ENCODE measurements at places on chromosomes 11 and 22. TPM values are rescaled to one million over a fixed set of nuclear protein-coding genes. Genes with fewer than 3 reads are reported as not detected.

Gene TMEM225
- total RNA-seq, result not detected

DNA sequence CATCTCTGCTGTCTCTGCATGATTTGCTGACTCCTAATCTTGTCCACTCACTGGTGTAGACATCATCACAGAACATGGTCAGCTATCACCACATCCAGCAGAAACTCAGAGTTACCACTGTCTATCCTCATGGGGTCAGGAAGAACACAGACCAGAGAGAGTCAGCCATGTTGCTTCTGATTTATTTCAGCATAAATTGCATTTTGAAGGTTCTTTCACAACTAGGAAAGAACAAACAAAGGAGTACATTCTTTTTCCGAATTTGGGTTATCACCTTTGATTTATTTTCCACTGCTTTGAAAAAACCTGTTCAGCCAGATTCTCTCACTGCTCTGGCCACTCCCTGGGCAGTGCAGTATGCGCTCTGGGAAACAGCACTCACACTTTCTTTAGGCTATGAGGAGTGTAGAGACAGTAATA lies 172.0 kb upstream of the MTMR2 start:
- DNase-seq, result no peak
- peak overlapping the region; percentile 77 for H3K27ac ChIP-seq
- H3K27me3 ChIP-seq, result no peaks in the 10 kb centered on the region
- peaks cover 50% of the 10 kb centered on the region for H3K4me1 ChIP-seq
- peaks cover 20% of the 10 kb centered on the region for H3K36me3 ChIP-seq

DNA sequence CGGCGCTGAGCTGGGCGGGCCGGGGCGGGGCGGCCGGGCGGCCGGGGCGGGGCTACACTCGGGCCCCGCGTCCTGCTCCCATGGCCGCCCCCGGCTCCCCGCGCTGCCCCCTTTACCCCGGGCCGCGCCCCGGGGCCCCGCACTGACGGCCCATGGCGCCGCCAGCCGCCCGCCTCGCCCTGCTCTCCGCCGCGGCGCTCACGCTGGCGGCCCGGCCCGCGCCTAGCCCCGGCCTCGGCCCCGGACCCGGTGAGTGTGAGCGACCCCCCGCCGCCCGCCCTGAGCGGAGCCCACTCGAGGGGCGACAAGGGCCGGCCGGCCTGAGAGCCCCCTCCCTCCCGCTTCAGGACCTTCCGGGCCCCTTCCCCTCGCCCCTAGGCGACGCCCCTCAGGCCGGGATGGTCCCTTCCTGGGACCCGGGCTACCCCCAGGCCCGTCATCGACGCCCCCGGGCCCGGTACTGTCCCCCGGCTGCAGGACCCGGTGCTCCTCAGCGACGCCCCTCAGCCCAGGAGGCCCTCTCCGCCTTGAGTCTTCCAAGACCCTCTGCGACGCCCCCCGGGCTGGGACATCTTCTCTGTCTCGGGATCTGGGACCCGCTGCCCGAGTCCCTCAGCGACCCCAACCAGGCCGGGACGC lies at the start of gene KREMEN1:
KREMEN1 (plus strand) TSS at position 57 of the 639 bp plus-strand sequence; CDS start at position 153, 96 bp downstream.
- no peaks in the 10 kb centered on the region for H3K27me3 ChIP-seq
- H3K36me3 ChIP-seq, result no peaks in the 10 kb centered on the region
- H3K27ac ChIP-seq, result peak within 1 kb of the TSS; percentile 94
- peaks cover 61% of the 10 kb centered on the region for H3K4me1 ChIP-seq

DNA sequence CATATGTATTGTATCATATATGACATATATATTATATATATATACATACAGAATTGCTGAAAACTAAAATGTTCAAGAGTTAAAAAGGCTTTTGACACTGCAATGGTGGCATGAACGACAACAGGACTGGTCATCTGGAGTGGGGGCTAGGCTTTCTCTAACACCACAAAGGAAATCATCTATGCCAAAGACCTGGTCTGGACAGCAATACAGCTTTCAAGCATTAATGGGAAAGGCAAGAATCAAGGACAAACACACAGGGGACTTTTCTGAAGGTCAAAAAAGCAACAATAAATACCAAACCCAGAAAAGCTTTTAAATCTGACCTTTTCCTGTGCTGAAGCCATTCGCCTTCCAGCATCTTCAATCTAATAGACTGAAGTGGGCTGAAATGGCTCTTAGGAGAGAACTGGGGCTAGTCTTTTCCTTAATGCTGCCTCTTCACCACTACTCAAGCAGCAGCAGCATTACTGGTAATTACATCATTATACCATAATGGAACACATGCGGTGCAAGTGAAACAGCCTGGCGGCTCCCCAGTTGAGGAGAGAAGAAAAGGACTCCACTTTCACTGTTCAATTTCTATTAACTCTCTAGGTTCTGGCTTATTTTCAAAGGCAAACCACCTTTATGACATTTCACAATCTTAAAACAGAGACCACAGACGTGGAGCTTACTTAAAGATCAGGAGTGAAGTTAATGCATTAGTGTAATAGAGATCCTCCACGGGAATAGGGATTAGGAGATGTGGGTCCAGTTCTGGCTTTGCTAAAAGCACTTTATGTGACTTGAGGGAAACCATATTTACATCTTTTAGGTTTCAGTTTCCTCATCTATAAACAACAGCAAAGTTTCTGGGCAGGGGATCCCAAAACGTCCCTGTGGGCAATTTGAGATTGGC lies 63.0 kb downstream of the GAB2 start:
- H3K27me3 ChIP-seq, result no peaks in the 10 kb centered on the region
- H3K27ac ChIP-seq, result no peak overlapping the region
- H3K36me3 ChIP-seq, result no peaks in the 10 kb centered on the region
- peaks cover 36% of the 10 kb centered on the region for H3K4me1 ChIP-seq

DNA sequence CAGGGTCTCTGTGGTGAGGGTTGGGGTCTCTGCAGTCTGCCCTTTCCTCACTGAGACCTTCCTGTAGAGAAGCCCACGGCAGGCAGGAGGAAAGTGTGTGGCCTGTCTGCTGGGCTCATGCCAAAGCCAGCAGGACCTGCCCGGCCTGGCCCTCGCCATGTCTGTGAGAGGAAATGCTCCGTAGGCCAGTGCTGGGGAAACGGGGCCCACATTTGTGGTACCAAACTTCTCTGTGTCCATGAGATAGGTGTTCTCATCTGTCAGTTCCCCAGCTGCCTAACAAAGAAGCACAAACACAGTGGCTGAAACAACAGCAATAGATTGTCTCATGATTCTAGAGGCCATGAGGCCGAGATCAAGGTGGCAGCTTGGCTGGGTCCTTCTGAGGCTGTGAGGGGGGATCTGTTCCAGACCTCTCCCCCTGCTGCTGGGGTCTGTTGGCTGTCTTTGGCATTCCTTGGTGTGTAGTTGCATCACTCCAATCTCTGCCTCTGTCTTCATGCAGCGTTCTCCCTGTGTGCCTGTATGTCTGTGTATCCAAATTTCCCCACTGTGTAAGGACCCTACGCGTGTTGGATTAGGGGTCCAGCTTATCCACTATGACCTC lies 772.5 kb downstream of the TBC1D22A start:
- no peak overlapping the region for H3K27ac ChIP-seq
- H3K27me3 ChIP-seq, result peaks cover 3% of the 10 kb centered on the region
- no peak overlapping the region for H3K4me3 ChIP-seq
- H3K36me3 ChIP-seq, result no peaks in the 10 kb centered on the region
- no peak for DNase-seq

GRCh38 chr11:98836156-98836555 lies 184.6 kb upstream of the CNTN5 start:
- H3K4me1 ChIP-seq, result no peaks in the 10 kb centered on the region
- H3K27ac ChIP-seq, result no peak overlapping the region
- DNase-seq, result no peak
- H3K4me3 ChIP-seq, result no peak overlapping the region

DNA sequence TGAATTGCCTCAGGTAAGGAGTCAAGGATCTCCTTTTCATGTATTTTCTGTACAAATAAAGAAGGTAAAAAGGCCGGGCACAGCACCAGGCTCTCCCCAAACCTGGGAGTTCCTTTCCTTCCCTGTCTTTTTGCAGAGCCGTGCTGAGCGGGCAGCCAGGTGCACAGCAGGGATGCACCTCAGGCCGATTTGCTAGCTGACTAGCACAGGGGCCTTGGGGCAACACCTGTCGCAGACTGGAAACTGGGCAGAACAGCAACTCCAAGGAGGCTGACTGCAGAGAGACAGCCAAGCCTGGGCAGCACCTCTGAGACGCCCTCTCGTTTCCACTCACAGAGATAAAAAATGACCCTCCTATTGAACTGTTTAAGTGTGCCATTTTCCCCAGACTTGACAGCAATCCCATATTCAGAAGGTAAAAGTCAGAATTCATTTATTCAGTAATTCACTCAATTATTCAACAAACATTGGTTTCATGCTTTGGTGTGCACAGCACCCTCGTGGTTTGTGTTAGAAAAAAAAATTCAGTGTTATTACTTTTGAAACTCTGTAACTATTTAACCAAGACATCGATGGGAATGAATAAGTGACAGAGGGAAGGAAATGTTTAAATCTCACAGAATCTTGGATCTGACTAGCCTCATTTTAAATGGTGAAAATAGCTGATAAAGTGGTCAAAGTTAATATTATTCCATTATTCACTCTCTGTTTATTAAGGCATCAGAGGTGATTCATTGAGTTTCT lies 120.9 kb downstream of the GALNT18 start:
- no peak overlapping the region for H3K27ac ChIP-seq
- H3K36me3 ChIP-seq, result no peaks in the 10 kb centered on the region
- H3K27me3 ChIP-seq, result no peaks in the 10 kb centered on the region
- DNase-seq, result no peak
- H3K4me3 ChIP-seq, result no peak overlapping the region

GRCh38 chr11:34345991-34346480 lies 11.8 kb downstream of the ABTB2 start:
- H3K36me3 ChIP-seq, result no peaks in the 10 kb centered on the region
- H3K4me1 ChIP-seq, result peaks cover 61% of the 10 kb centered on the region
- no peaks in the 10 kb centered on the region for H3K27me3 ChIP-seq

DNA sequence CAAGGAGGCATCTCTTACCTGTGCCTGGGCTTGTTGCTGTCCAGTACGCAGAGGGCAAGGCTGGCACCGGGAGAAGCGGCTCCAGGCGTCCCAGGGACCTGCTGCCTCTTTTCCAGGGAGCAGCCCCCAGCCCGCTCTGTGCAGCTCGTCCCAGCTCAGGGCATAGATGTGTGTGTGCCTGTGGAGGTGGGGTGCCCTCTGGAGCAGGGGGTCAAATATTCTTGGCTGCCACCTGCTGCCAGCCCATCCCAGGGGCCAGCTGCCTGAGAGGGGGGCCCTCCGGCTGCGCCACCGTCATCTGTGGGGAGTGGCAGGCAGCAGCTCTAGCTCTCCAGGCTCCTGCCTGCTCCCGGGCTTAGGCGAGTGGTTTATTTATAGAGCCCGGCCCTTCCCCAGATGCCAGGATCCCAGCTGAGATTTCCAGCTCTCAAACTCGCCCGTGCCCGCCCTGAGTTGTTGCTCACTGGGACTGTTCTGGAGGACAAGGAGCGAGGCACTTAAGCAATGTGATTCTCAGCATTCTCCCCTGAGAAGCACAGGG lies 87.5 kb downstream of the RTL6 start:
- peaks cover 7% of the 10 kb centered on the region for H3K4me1 ChIP-seq
- no peak for DNase-seq
- H3K36me3 ChIP-seq, result no peaks in the 10 kb centered on the region
- H3K27ac ChIP-seq, result no peak overlapping the region

GRCh38 chr22:38218661-38219622 lies 17.1 kb downstream of the MAFF start:
- H3K4me3 ChIP-seq, result no peak overlapping the region
- H3K27ac ChIP-seq, result peak overlapping the region; percentile 77
- peaks cover 66% of the 10 kb centered on the region for H3K4me1 ChIP-seq
- no peaks in the 10 kb centered on the region for H3K27me3 ChIP-seq

GRCh38 chr11:72871119-72871518 lies 56.9 kb downstream of the ATG16L2 start:
- no peaks in the 10 kb centered on the region for H3K36me3 ChIP-seq
- no peaks in the 10 kb centered on the region for H3K27me3 ChIP-seq
- no peaks in the 10 kb centered on the region for H3K4me1 ChIP-seq
- no peak overlapping the region for H3K27ac ChIP-seq

DNA sequence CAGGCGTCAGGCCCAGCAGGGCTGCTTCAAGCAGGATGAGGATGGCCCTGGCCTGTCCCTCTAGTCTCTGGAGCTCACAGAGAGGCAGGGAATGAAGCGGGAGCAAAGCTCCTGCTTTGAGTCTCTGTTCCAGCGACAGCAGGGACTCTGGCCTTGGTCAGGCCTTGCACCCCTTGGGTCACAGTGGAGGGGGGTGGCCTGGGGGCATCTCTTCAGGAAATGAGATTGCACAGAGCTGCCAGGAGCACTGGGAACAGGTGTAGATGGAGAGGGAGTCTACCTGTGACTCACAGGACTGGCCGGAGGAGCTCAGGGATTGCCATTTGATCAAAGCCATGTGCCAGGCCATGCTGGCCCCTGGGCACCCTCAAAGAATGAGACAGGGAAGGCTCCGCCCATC lies 1.6 kb downstream of the ANO1 start:
- H3K4me1 ChIP-seq, result peaks cover 45% of the 10 kb centered on the region
- H3K27me3 ChIP-seq, result peaks cover 37% of the 10 kb centered on the region
- peak overlapping the region; percentile 20 for H3K27ac ChIP-seq
- DNase-seq, result no peak
- peak overlapping the region; percentile 49 for H3K4me3 ChIP-seq

DNA sequence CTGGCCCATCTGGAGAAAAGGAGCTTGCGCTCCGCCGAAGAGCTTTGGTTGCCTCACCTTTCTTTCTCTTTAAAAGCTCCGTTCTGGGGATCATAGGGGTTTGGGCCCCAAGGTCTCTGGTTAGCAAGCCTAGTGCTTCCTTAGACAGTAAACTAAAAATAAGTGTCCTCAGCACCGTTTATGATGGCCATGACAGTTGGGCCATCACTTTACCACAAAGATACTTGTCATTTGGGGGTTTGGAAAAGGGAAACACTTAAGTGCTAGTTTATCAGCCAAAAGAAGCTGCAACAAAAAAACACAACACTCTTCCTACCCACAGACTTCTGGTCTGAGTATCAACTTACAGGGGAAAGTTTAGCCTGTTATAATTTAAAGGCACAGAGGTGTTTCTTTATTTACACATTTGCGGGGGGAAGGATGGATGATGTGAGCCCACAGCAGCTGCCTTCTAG lies 88.4 kb upstream of the CD44 start:
- peaks cover 11% of the 10 kb centered on the region for H3K4me1 ChIP-seq
- DNase-seq, result no peak
- H3K36me3 ChIP-seq, result no peaks in the 10 kb centered on the region
- H3K4me3 ChIP-seq, result no peak overlapping the region

GRCh38 chr11:120167659-120168058 lies 29.7 kb upstream of the TRIM29 start:
- peaks cover 28% of the 10 kb centered on the region for H3K4me1 ChIP-seq
- no peaks in the 10 kb centered on the region for H3K27me3 ChIP-seq
- no peaks in the 10 kb centered on the region for H3K36me3 ChIP-seq

DNA sequence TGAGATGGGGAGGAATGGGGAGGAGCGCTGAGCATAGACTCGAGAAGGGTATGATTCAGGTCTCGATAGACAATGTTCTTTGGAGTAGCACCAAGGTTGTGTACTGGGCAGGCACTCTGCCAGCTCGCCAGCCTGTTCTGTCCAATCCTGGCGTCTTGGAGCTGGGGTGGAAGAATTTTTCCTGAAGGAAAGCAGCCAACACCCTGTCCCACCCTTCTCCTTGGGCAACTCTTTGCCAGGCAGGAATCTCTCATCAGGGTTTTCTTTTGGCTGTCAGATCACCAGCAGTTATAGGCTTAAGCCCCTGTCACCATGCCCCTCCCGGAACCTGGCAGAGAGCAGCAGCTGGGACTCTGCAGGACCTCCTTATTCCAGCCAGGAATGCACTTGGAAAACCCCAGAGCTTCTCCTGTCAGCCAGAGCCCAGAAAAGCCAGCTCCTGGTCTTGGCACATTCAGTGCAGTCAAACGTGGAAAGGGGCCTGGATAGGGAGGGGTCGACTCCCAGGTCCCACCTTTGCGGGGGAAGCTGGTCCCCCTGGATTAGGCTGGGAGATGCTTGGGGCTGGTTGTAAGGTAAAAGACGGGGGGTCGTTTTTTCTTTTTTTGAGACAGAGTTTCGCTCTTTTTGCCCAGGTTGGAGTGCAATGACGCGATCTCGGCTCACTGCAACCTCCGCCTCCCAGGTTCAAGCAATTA lies 14.4 kb upstream of the SPTBN2 start:
- H3K4me1 ChIP-seq, result peaks cover 43% of the 10 kb centered on the region
- peak overlapping the region; percentile 80 for H3K4me3 ChIP-seq
- peak; percentile 80 for DNase-seq
- peak overlapping the region; percentile 96 for H3K27ac ChIP-seq
